ENCODE measurements at places on chromosomes 1 and 21.
A peak's percentile ranks its signal among the peaks of the same experiment; 100 is the strongest.

DNA sequence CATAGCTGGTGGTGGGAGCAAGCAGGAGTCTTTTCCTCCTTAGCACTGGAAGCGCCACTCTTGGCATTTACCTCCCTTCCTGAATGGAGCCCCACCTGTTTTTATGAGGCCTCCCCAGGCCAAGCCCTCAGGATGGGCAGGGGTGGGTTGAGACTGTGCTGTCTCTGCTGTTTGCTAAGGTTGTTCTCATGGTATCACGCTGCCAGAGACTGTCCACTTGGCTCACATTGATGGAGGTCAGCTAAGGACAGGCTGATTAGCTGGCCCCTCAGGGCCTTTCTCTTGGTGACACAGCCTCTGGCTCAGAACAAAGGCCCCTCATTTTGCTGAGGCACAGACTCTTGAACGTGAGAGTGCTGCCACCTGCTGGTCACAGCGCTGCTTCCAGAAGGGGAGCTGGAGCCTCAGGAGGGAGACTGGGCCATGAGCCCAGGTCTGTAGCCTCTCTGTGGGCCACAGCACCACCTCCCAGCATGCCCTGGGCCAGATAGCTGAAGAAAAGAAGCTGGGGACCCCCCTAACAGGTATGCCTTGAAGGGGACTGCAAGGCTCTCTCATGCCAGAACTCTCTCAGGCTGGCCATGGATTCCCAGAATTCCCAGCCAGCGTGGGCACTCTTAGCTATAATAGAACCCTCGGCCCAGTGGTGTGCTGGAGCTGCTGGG is 85.6 kb downstream of the CD58 start:
- DNase-seq, result peak; percentile 90

DNA sequence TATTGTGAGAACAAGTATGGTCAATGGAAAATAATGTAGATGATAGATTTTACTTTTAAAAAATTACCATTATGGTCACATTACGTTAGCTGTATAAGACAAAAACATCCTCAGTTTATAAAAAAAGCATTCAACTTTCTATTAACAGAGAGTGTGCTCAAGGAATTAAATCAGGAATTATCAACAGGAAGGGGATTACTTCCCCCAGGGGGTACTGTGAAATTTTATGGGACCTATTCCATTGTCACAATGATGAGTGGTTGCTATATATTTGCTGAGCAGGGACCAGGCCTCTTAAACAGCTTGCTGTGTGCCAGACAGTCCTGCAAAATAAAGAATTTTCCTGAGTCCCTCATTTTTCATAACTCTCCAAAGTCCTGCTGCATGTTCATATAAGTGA is 21.2 kb downstream of the JAM2 start:
- no peak for DNase-seq

DNA sequence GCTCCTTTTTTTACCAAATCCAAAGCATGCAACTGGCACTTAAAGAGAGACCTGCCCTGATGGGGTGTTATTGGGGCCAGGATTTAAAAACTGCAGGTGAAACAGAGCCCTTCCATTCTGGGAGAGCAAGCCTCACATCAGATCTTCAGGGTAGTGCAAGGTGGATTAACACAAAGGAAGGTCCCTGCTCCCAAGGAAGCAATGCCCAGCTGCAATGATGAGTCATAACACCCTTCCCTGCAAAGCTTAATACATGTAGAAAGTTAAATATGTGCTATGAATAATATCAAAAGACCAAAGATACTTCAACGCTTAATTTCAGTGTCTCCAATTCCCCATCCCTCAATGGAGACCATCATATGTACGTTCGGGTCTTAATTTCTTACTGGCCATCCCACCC is 508.0 kb downstream of the OMA1 start:
- DNase-seq, result no peak

DNA sequence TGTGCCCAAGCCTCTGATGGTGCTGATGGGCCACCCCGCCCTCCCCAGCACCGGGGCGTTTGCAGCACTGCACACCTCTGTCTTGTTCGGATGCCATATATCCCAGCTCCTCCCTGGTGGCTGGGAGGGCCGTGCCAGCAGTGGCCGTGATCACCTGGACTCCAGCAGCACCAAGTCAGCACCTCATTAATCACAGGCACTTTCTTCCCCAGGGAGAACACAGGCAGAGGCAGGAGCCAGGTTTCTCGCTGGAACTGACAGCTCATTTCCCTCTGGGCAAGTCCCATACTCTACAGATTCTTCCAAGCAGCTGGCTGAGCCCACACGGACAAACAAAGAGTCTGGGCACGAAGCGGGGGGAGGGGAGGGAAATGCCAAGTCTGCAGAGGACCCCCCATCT is 141.7 kb upstream of the EDN2 start:
- DNase-seq, result no peak

- DNase-seq, result no peak
These were observed 119.1 kb upstream of the FGGY start for GRCh38 chr1:59177756-59178155.

DNA sequence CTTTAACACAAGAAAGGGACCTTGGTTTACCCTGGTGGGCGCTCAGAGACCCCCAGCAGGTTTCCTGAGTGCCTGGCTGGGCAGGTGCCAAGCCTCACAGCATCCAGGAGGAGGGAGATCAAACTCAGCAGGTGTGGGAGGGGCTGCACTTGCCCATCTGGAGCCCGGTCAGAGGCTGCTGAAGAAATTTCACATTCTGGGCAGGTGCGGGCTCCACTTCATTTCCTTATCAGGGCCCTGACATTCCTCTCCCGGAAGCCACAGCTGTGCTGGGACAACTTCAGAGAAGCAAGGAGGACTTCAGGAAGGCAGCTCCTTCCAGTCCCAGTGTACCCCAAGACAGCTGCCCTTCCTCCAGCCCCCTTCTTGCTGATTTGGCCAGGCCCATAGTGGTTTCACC is 82.9 kb downstream of the ITPKB start:
- DNase-seq, result no peak

- DNase-seq, result no peak
These were observed 1.1 kb upstream of the POU3F1 start for GRCh38 chr1:38047603-38048141.

DNA sequence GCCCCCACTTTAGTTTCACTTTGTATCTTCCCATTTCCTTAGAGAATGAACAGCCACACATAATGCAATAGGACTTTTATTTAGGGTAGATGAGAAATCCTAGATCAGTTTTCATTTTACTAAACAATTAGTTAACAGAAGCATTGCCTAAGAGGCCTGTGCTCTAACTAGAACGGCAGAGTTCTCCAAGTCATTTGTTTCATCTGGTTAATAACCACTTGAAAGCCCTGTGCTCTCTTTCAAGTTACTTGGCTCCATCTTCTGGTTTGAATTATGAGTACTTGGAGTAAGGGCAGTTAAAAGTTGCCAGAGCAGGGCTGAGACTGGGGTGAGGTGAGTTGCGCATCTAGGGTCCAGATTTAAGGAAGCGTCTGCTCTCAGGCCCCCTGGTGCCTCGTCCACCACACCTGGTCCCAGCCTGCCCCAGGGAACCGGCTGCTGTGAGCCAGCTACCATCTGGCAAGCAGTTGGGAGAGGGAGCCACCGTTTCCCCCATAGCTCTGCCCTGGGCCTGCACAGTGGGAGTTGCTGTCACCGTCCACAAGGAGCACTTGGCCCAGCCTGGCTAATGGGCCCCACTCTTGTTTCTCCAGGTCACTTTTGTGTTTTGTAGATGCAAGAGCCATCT is 18.1 kb upstream of the SLC44A3 start:
- DNase-seq, result no peak

- DNase-seq, result no peak
These were observed 116.9 kb downstream of the BEND5 start for GRCh38 chr1:48659801-48660200.

DNA sequence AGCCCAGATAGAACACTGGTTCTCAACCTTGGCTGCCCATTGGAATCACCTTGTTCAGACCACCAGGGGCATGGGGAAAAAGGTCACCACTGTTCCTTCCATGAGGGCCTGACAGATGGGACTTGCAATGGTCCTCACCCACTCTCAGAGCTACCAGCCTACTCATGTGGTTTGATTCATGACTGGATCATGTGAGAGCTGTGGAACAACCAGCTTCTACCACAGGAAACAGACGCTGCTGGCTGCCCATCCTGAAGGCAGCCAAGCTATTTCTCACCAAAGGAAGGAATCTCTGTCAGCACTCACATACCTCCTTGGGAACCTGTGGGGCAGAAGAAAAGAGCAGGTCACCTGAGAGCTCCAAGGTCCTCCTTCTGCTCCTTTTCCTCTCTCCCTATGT is 53.6 kb downstream of the CAPN8 start:
- DNase-seq, result no peak

DNA sequence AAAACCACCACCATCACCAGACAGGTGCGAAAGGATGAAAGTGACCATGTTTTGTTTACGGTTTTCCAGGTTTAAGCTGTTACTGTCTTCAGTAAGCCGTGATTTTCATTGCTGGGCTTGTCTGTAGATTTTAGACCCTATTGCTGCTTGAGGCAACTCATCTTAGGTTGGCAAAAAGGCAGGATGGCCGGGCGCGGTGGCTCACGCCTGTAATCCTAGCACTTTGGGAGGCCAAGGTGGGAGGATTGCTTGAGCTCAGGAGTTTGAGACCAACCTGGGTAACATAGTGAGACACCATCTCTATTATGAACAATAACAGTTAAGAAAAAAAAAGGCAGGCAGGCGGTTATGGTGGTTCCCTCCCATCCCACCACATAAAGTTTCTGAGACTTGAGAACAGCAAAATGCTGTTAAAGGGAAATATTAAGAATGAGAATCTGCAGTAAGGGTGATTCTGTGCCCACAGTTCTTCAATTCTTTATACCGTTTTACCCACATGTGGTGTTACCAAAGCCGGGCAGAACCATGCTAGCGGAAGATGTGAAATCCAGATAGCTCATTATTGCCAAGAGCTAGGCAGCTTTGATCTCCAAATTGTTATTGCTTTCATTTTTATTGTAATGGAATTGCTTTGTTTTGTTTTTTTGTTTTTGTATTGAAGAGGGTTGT is 34.5 kb upstream of the TDRD10 start:
- no peak for DNase-seq

- no peak for DNase-seq
These were observed 116.0 kb downstream of the MRPL39 start for GRCh38 chr21:25491267-25491666.

GRCh38 chr1:118381197-118381869 is 196.3 kb upstream of the SPAG17 start:
- DNase-seq, result no peak

DNA sequence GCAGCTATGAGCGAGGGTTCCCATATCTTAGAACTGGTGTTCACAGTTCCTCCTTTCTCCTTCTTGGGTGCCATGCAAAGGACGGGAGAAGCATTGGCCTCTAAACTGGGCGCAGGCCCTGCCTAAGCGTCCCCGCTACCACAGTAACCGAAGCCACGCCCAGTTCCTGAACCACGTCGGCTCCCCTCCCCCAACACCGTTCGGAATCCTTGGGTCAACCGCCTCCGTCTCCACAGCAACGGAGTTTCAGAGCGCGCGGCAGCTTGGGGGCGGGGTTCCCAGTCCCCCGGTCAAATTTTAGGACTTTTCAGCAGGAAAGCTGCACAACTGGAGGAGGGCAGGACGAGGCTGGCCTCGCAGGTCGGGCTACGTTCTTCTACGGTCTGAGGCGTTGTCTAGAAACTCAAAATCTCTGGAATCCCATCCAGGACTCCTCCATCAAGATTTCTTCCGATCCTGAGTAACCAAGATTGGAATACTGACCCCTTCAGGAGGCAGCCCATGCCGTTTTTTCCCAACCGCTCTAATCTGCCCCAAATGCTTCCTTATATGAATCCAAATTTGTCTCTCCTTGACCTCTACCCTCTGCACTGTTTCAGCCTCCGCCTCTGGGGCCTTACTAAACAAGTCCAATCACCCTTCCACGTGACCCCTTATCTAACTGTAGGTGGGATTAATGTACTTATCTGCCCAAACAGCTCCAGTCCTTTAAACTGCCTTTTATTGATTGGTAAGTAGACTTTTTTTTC is at the start of gene SPAG17:
TSS of gene SPAG17 (minus strand) at position 145 of the 749 bp plus-strand sequence. CDS start at position 74, 71 bp downstream.
- no peak for DNase-seq

DNA sequence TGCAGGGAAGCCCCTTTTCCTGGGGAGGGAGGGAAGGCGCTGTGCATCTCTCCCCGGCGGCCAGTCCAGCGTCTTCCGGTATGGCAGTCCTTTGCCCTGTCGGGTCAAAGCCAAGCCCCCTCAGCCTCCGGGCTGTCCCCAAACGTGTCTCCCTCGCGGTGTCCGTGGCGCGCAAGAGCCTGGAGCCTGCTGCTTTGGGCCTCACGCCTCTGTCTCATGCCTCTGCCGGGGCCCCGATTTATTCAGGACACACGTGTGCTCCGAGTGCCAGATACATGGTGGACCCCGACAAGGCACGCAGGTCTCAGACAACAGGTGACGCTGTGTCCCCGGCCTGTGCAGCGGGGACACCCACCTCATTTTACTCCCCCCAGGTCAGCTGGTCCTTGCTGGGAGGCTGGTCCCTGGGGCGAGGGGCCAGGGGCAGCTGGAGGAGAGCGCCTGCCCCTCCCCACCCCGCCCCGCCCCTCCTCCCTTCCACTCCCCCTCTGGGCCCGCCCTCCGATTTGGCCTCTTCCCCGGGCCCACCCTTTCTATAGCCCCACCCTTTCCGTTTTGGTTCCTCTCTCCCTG is 176.7 kb downstream of the CAMTA1 start:
- no peak for DNase-seq

GRCh38 chr1:118945489-118945888 is 42.7 kb downstream of the TBX15 start:
- DNase-seq, result no peak
